ENCODE measurements at places on chromosomes 16 and 17.

DNA sequence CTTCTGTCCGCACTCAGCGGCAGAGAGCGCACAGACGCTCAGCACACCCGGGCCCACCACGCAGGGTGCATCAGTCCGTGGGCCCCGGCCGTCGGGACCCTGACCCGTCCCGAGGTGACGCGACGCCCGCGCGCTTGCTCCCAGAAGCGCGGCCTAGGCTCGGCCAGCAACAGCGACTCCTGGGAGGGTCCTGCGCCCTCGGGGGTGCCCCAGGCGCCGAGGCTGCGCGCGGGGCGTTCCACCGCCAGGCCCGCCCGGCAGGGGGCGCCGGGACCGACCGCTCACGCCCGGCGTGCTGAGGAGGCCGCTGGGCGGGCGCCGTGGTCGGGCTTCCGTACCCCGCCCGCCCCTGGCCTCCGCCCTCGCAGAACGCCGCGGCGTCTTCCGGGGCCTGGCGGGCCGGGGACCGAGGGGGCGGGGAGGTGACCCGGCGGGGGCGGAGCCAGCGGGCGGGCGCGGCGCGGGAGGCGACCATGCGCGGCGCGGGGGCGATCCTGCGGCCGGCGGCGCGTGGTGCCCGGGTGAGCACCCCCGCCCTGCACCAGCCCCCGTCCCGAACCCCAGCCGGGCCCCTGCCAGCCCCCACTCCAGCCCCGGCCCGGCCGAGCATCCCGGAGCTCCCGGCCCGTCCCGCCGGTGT is at the start of gene CISD3:
CISD3 (plus strand) TSS at position 456 of the 640 bp plus-strand sequence; CDS start at position 474, 18 bp downstream.
- peak; percentile 72 for DNase-seq

DNA sequence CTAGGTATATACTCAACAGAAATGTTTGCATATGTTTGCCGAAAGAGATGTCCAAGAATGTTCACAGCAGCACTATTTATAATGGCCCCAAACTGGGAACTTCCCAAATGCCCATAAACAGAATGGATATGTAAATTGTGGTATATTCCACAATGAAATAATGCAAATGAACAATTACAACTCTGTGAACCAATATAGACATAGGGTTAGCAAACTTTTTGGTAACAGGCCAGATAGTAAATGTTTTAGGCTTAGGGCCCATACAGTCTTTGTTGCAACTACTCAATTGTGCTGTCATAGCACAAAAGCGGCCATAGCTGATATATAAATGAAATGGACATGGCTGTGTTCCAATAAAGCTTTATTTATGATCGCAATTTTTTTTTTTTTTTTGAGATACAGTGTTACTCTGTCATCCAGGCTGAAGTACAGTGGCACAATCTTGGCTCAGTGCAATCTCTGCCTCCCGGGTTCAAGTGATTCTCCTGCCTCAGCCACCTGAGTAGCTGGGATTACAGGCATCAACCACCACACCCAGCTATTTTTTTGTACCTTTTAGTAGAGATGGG is 16.5 kb downstream of the XYLT1 start:
- DNase-seq, result no peak

DNA sequence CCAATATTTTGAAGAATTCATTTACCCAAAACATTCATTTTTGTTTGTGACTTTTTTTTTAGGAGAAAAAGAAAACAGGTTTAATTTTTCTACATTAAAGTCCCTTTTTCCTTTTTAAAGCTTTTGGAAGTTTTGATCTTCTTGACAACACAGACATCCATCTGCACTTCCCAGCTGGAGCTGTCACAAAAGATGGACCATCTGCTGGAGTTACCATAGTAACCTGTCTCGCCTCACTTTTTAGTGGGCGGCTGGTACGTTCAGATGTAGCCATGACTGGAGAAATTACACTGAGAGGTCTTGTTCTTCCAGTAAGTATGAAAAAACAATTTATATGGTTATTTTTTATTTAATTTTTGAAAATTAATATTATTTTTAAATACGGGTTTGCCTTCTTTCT is 37.2 kb downstream of the SIAH1 start:
- DNase-seq, result no peak

GRCh38 chr17:4769628-4770027 is 2.1 kb upstream of the TM4SF5 start:
- DNase-seq, result no peak

GRCh38 chr16:72404299-72404698 is 232.3 kb upstream of the PMFBP1 start:
- DNase-seq, result peak; percentile 22

DNA sequence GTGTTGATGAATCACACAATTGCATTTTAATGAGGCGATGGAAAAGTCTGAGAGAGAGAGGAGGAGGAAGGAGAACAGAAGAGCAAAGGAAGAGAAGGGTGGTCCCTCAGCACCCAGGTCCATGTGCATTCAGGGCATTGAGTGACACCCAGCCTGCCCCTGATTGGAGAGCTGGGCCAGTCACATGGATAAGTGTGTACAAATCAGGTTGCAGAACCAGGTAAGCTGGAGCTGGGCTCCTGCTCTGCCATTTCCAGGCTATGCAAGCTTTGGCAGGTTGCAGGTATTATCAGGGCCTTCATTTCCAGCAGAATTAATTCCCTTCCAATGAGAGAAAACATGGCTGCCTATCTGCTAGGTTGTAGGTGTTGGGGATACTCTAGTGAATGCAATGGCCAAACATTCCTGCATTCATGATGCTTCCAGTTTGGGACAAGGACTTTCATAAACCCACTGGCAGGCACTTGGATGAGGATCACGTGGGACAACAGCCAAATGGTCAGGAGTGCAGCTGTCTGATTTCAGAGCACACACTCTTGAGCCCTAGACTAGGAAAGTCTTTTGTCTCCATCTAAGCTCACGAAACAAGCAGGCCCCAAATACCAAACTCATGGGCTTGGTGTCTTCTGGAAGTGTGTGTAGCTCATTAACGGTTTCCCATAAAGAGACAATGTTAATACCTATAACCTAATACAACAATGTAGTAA is 577.9 kb upstream of the CDH5 start:
- DNase-seq, result no peak

DNA sequence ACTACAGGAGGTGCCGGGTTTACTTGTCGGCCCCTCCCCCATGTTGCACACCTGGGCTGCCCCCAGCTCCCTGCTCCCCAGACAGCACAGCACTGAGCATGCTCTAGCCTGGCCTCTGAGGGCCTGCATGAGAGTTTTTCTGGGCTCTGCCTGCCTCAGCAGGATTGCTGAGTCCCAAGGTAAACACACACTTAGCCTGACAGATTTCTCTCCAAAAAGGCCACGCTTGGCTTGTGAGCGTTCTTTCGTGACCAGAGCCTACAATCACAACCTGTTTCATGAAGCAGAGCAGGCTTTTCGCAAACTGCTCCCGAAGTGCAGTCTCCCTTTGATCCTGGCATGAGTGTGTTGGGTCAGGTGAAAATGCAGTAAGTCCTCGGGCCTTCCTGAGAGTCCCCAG is 9.8 kb upstream of the CD300E start:
- no peak for DNase-seq

DNA sequence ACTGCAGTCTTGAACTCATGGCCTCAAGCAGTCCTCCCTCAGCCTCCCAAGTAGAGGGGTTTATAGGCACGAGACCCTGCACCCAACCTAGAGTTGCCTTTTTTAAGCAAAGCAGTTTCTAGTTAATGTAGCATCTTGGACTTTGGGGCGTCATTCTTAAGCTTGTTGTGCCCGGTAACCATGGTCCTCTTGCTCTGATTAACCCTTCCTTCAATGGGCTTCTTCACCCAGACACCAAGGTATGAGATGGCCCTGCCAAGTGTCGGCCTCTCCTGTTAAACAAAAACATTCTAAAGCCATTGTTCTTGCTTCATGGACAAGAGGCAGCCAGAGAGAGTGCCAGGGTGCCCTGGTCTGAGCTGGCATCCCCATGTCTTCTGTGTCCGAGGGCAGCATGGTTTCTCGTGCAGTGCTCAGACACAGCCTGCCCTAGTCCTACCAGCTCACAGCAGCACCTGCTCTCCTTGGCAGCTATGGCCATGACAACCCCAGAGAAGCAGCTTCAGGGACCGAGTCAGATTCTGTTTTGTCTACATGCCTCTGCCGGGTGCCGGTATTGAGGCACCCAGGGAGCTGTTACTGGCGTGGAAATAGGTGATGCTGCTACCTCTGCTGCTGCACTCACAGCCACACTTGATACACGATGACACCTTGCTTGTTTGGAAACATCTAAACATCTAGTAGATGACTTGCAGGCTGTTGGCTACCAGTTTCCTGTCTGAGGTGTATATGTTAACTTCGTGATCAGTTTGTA is 3.3 kb downstream of the RPL13 start:
- no peak for DNase-seq

DNA sequence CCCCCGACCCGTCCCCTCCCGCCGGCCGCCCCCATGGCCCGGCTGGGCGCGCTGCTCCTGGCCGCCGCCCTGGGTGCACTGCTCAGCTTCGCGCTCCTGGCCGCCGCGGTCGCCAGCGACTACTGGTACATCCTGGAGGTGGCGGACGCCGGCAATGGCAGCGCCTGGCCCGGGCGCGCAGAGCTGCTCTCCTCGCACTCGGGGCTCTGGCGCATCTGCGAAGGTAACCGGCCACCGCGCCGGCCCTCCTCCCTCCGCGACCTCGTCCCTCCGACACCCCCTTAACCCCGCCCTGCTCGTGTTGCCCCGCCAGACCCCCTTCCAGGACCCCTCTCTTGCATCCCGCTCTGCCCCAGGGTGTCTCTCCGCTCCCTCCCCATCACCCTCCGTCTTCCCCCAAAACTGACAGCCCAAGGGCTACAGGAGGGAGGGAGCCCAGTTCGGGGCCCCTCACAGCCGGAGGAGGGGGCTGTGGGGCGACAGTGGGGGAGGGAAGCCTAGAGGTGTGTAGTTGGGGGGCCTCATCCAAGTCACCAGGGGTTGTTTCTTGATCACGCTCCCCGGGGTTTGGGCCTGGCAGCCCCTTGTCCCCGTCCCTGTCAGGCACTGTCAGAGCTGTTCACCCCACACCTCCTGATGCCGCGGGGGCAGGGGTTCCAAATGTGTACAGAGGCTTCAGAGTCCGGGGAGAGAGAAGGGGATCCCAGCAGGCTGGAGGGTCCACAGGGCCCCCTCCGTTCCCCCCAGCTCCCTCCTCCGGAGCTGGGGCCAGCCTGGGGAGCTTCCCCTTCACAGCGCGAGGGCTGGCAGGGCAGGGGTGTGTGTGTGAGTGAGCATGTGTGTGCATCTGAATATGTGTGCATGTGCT is 794 bp downstream of the TMEM235 start:
- DNase-seq, result no peak

Measured in fibroblast of the aortic adventitia (primary cell).